Retina (tissue), 1 donor: ENCODE measurements at places on chromosomes 1 and 21.

DNA sequence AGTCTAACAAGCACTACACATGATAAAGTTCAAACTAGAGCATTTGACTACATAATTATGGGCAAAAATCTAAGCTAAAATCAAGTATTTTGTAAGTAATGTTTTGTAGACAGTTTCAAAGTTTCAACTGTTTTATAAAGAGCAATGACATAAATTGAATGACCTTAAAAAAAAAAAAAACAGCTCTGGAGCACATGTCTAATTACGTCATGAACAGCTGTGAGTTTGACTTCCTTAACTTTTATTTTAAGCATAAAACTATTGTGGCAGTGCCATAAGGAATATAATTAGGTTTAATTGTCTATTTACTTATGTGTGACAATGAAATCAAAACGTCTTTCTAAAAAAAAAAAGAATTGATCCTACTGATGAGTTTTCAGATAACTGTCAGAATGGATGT is 272.5 kb upstream of the LRRC7 start:
- no peak for DNase-seq

- DNase-seq, result no peak
Observed at GRCh38 chr1:66833112-66833511, 32.0 kb upstream of the INSL5 start.

- DNase-seq, result no peak
Observed at GRCh38 chr1:221118176-221118937, 239.1 kb downstream of the HLX start.

GRCh38 chr1:119988306-119989062 is 81.0 kb downstream of the NOTCH2 start:
- DNase-seq, result no peak

DNA sequence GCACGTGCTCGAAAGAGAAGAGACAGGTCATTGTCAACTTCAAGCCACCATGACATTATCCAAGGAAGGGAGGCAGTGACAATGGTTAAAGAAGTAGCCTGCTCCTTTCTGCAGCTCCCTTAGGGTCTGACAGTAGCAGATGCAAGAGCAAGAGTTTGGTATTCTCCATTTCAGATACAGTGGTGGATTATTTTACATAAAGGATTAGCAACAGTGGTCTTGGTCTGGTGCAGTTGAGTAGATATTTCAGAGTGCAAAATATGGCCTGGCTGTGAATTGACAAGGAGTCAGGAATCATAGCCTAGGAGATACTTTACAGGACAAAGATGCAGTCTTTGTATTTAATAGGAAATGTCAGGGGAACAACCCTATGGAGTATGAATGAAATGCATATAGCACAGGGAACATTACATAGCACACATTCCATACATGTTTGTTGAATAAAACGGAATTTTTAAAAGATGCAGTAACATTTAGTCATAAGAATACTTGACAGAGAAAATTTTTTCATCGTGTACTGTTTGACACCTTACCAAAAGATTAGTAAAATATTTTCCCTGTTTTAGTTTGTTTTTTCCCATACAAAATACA is 41.8 kb downstream of the CHRM3 start:
- no peak for DNase-seq

GRCh38 chr1:58204284-58204683 is 342.2 kb downstream of the OMA1 start:
- no peak for DNase-seq

- no peak for DNase-seq
Observed at GRCh38 chr1:230163719-230164118, 96.7 kb downstream of the GALNT2 start.

GRCh38 chr1:227885648-227886502 is 61.9 kb downstream of the WNT9A start:
- no peak for DNase-seq

- no peak for DNase-seq
Observed at GRCh38 chr1:7469255-7469938, 301.7 kb upstream of the VAMP3 start.

DNA sequence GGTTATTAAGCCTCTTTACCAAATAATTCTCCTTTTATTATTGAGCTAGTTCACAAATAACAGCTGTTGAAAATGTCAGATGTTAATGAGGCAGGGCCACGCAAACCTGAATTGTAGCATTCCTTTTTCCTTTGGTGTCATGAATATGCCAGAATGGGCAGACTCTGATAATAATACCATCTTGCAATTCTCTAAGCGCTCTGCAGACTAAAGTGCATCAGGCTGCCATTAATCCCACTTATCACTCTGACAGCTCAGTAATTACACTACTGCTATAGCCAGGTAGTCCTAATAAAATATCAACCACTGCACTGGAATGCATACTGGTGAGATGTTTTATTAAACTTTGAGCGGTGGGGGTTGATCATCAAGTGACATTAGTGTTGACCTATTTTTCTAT is 177.7 kb downstream of the DPYD start:
- peak; percentile 18 for DNase-seq

DNA sequence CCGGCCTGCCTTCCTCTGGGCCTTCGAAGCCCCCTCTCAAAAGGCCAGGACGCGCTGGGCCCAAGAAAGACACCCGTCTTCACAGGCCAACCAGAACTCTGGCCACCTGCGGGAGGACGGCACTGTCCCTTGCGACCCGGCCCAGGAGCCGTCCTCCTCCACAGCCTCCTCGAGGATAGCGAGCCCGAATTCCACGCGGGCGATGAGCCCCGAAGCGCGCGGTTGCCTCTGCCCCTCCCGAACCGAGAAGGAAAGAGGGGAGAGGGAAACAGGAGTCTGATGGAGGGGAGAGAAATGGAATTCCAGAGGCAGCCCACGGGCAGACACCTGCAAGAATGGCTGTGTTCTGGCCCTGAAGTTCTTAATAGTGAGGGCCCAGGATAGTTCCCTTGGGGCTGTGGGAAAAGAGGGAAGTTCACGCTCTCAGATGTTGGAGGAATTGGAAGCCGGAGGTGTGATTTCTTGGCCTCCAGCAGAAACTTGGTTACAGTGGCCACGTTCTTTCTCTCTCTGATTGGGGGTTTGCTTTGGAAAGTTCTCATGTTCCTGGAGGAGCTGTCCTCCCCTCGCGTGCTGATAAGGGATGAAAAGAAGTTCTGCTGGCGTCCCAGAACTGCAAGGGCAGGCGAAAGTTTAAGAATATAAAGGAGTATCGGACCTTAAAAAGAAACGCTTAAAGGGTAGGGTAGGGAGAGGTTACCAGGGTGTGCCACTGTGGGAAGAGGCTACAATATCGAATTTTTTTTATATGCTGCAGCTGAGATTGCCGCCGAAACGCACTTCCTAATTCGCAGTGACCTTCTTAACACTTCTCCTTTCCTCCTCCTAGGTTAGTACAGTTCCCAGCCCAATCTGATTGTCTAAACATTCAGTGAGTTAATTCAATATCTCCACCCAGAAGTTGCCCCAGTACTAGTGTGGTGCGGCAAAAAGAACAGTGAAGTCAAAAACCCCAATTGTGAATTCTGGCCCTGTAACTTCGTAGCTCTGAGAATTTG is 5.8 kb upstream of the SLC44A5 start:
- peak; percentile 83 for DNase-seq
